ENCODE measurements at places on chromosomes 16 and 17.

GRCh38 chr17:66040402-66040801, 151.5 kb downstream of the CEP112 start:
- no peak for DNase-seq

DNA sequence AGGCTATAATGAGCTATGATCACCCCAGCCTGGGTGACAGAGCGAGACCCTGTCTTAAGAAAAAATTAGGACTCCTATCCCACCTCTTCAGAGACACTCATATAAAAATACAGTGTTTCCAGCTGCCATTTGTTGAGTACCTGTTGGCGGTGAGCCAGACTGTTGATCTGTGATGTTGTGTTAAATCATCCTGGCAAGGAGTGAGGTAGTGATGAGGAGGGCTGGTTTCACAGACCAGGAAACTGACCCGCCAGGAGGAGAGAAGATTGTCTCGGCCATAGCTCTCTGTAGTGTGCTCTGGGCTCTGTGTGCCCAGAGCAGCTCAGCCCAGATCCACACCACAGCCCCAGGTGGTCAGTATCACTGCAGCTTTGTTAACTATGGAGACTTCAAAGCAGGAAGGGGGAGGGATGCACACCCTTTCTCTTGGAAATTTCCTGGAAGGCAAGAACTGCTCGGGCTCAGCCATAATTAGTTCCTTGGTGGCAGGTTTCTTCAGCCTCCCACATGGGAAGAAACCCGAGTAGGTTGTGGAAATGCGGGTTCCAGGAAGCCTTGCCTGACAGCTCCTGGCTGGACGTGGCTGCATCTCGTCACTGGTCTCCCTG, 343.0 kb downstream of the SNX29 start:
- peak; percentile 38 for DNase-seq

DNA sequence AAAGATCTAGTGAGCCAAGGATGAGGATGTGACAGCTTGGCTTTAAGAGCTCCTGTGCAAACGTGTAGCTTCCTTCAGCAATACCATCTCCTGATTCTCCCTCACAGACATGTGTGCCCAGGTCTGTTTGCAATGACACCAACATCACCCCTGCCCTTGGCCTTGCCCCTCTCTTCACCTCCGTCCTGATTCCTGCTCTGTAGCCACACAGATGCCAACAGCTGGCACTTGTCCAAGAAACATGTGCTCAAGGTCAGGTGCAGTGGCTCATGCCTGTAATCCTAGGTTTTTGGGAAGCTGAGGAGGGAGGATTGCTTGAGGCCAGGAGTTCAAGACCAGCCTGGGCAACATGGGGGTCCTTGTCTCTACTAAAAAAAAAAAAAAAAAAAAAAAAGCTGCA, 103.8 kb upstream of the CRHR1 start:
- DNase-seq, result no peak

GRCh38 chr17:18070861-18071340, 16.8 kb upstream of the DRG2 start:
- DNase-seq, result peak; percentile 23

DNA sequence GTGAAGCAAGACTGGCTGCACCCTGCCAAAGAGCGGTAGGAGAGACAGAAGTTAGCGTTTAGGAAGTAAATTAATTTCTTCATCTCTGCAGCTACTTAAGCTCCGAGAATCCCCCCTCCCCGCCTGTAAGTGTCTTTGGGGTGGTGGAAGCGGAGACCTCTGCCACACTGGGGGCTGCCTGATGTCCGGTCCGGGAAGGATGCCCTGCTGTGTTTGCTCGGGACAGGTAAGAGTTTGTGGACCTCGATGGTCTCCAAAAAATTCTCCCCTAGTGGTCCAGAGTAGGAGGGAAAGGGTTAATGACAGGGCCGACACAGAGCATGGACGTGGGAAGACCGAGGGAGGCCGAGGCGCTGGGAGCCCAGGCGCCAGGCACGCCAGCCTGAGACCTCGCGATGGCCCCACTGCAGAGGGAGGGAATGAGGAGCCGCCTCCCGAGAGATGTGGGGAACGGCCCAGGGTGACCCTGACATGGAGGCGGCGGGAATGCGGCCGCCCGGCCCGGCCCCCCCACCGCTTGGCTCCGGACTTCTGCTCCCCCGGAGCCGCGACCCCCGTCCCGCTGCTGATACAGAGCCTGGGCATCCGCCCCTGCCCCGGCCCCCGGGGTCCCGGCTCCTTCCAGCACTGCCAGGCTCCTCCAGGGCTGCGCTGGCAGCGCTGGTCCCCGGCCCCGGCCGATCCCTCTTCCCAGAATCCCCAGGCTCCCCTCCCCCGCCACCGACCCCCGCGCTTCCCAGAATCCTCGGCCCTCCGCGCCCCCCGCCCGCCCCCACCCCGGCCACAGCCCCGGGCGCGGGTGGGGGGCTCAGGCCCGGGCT, 680 bp downstream of the ZNF629 start:
- DNase-seq, result no peak

GRCh38 chr16:82884320-82884898, 257.6 kb downstream of the CDH13 start:
- no peak for DNase-seq

GRCh38 chr17:66525338-66525737, 222.9 kb downstream of the PRKCA start:
- no peak for DNase-seq

GRCh38 chr17:70820276-70820675, 650.9 kb downstream of the KCNJ2 start:
- no peak for DNase-seq

DNA sequence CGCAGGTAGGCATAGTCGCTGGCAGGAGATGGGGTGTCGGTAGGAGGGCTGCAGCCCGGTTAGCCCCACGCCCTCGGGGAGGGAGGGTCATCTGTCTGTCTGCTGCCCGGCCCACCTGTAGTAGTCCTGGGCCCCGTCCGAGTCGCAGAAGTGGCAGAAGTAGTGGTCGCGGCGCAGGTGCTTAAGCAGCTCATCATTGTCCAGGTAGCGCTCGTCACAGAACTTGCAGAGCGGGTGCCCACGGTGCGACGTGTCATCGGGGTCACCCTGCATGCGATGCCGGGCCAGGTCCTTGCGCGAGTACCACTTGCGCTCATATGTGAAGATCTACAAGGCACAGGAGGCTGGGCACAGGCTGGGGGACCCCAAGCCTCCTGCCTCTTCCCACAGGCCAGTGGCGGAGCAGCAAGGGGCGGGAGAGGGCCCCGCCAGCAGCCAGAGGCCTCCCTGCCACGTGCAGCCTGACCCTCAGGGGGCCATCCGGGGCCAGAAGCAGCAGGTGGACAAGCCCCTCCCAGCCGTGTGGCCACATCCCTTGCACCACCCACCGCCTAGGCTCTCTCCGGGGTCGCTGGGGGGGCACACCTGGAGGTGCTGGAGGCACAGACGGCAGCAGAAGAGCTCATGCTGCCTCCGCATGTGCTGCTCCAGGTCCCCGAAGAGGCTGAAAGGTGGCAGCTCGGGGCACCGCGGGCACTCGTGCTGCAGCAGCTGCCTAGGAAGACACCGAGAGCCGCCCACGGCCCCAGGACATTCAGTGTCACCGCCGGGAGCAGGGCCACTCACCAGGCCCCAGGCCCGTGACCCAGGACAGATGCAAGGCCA, 7.0 kb downstream of the ZNF598 start:
- no peak for DNase-seq

DNA sequence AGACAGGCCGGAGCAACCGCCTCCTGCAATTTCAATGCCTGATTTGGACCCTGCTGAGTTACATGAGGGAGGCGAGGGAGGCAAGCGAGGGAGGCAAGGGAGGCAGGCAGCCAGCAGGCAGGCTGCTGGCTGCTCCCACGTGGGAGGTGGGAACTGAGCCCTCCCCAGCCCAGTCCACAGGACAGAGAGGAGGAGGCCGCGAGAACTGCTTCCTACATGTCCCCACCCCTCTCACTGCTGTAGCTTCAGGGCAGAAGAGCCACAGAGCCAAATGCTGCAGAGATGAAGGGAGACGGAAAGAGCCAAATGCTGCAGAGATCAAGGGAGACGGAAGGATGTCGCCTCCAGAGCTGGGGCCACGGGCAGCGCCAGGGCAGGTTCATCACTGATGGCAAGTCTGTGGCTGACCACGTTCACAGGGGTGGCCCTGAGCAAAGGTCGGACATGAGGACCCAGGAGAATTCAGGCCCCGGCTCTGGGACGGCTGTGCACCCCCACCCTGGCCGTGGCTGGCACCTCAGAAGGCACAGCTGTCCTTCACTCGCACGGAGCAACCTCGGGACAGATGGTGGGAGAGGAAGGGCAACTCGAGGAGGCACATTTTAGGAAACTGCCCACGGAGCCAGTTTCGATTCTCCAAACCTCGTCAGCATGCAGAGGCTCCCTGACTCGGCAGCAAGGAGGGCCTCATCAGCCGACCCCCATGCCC, 21.5 kb downstream of the RPH3AL start:
- no peak for DNase-seq

DNA sequence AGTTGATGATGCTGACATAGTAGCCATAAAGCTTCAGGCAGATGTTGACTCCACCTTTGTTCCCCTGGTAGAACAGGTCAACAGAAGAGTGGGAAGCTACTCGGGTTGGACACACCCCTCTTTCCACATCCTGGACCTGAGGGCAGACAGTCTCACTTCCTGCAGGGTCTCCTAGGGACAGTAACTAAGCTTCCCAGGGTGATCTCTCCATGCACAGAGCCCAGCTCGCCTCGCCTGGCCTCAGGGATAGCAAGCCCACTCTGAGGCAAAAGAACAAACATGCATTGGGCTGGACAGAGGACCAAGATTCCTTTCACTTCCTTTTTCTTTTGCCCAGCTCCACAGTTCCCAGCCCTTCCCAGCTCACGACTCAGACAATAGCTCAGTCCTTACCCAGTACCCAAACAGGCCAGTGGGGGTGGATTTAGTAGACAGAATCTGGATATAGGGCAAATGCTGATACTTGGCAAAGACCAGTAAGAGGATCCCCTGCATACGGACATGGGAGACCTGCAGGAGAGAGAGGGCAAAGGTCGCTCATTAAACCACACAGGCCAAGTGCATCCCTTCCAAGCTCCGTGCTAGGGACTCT, 7.0 kb downstream of the INPP5K start:
- DNase-seq, result no peak

GRCh38 chr17:57943140-57943539, 12.1 kb downstream of the CUEDC1 start:
- no peak for DNase-seq

DNA sequence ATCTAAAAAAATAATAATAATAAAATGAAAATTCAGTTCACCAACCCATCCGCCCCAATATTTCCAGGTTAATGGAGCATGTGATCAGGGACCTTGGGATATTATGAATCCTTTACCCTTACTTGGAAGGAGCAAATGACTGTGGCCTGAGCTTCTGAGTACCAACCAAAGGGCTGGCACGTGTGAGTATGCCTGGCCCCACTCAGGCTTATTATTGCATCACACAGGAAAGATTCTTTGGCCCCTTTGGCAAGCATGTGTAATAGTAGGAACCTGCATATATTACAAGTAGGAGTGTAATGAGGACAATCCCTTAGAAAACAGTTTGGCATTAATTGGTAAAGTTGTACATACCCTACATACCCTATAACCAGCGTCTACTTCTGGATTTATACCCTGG, 7.2 kb upstream of the C17orf78 start:
- no peak for DNase-seq

DNA sequence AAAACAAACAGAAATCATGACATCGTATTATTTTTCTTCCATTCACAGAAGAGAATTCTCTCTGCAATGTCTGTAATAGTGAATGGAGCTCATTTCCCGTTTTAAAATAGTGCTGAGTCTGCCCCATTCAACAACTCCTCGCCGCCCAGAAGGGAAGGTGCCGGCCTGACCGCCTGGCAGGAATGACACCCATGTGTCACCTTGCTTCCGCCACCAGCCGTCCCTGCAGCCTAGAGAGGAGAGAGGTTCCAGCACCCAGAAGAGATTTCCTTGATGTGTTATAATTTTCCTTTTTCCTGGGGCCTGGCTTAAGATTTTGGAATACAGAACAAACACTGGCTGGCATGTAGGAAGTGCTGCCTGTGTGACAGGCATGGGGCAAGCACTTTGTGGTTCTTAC, 60.0 kb downstream of the MEAK7 start:
- no peak for DNase-seq

DNA sequence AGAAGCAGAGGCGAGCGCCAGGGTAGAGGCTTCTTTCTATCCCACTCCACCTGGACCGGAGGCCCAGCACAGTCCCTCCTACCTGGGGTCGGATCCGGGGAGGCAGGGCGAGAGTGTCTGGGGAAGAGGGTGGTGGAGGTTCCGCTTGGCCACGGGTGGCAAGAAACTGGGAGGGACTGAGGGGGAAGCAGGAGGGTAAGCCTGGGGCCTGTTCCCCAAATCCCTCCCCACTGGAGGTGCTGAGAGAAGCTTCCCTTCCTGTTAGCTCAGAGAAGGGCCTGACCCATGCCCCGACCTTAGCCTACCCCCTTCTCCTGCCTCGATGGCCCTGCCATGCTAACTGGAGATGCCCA, 1.8 kb upstream of the TPPP3 start:
- no peak for DNase-seq

DNA sequence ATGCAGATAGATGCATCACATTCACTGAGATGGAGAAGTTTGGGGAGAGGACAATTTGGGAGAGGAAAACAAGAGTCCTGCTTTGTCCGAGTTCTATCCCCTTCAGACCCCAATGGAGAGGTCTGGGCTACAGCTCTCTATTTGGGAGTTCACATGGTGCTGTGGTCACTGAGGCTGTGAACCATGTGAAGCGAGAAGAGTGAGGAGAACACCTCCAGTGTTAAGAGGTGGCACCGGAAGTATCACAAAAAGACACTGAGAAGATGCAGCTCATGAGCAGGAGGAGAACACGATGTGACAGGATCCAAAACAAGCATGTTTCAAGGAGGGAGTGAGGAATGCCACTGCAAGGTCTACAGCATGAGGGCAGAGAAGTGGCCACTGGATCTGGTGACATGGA, 39.7 kb downstream of the PIK3R5 start:
- no peak for DNase-seq

DNA sequence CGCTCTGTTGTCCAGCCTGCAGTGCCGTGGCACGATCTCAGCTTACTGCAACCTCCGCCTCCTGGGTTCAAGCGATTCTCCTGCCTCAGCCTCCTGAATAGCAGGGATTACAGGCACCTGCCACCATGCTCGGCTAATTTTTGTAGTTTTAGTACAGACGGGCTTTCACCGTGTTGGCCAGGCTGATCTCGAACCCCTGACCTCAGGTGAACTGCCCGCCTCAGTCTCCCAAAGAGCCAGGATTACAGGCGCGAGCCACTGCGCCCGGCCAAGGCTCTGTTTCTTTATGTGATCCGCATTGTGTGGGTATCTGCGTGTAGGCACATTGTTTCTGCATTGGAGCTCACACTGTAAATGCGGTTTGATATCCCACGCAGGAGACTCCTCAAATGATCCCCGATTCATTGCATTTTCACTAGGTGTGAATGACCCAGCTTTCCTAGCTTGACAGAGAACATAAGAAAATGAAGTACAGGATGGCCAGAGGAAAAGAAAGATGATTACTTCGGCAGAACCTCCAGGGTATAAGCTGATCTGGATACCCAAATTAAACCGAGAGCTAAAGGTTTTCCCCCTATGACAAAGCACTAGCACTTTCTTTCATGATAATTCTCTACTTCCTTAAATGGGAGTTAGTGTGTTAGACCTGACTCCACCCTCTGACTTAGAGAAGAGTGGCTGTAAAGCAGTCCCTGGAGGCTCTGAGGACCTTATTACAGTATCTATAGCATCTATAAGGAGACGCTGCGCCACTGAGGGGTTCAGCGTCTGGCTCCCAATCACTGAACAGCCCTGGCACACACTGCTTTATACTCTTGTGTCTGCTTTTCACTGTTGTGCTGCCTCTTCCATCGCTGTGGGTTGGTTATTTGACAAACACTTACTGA, 17.3 kb downstream of the COTL1 start:
- no peak for DNase-seq

Data from right renal cortex interstitium (tissue), 3 donors.